LHCN-M2 (cell line): ENCODE measurements at places on chromosomes 16 and 17. TPM values are rescaled to one million over a fixed set of nuclear protein-coding genes. Genes with fewer than 3 reads are reported as not detected.

Gene PRR15L
- not detected in 2 replicates for total RNA-seq

Gene AIPL1
- not detected in 2 replicates for total RNA-seq

Gene KRTAP3-1
- total RNA-seq, result not detected in 2 replicates

Gene ZNF830
- 10.2 and 13.4 TPM in 2 replicates for total RNA-seq

Gene PRSS33
- not detected in 2 replicates for total RNA-seq

GRCh38 chr17:70654706-70655105 lies 485.4 kb downstream of the KCNJ2 start:
- no peak for DNase-seq

- no peak for DNase-seq
These were observed 150.6 kb downstream of the CLEC16A start for GRCh38 chr16:11094857-11095565.

- DNase-seq, result no peak
These were observed 20.6 kb downstream of the ADORA2B start for GRCh38 chr17:15965528-15965927.

Gene TRIM47
- 11.8 and 11.9 TPM in 2 replicates for total RNA-seq

Gene LRRC46
- total RNA-seq, result 0.45 and 1.4 TPM in 2 replicates

Gene MFAP4
- 0.13 and 0.40 TPM in 2 replicates for total RNA-seq

Gene ELMO3
- 1.8 and 1.9 TPM in 2 replicates for total RNA-seq

GRCh38 chr17:76953946-76954345 lies 85.7 kb downstream of the MGAT5B start:
- DNase-seq, result no peak

Gene RAPGEFL1
- total RNA-seq, result 0.98 and 1.6 TPM in 2 replicates

GRCh38 chr16:52271088-52271750 lies 275.7 kb downstream of the TOX3 start:
- DNase-seq, result no peak

- no peak for DNase-seq
These were observed 38.2 kb upstream of the GSE1 start for GRCh38 chr16:85574672-85575475.

Gene DPEP1
- 0.46 TPM in 1 of 2 replicates, not detected in the other for total RNA-seq

- no peak for DNase-seq
These were observed 72.9 kb upstream of the CLEC3A start for GRCh38 chr16:77949445-77949844.

GRCh38 chr17:44209786-44210341 lies 9.6 kb downstream of the UBTF start:
- DNase-seq, result no peak

Gene CTCF
- total RNA-seq, result 30.6 and 36.7 TPM in 2 replicates

GRCh38 chr17:9868552-9868951 lies 36.5 kb downstream of the RCVRN start:
- DNase-seq, result no peak

DNA sequence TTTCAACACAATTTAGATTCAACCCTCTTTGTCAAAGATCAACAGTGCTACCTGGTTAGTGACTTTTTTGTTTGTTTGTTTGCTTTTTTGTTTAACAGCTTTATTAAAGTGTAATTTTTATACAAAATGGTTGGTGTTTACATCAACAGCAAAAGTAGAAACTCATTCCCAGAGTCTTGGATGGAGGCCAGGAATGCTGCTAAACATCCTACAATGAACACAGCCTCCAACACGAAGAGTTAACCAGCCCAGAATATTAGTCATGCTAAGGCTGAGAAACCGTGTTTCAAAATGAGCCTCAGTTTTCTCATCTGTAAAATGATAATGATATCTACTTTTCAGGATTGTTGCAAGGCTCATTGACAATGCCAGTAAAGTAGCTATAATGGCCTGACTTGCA lies 211.0 kb upstream of the MAF start:
- no peak for DNase-seq

DNA sequence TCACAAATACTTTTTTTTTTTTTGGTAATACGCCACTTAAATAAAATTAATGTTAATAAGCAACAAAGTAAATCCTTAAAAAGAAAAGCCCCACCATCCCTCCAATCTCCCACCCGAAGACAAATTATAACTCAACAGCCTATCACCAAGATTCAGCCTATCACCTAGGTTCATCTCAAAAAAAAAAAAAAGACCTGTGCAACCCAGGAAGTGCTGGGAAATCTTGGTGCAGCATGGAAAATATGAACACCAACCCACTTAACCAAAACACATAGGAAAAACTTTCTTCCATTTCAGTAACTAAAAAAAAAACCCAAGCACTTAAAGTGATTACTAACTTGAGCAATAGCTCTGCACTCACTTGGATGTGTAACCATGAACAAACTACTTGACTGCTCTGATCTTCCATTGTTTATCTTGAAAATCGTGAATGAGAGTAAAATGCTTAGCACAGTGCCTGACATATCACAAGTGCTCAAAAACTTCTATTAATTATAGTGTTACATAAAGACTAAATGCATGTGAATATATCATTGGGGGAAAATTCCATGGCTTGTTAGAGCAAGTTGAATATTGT lies 90.4 kb downstream of the STH start:
- no peak for DNase-seq

Gene SALL1
- not detected in 2 replicates for total RNA-seq

- DNase-seq, result no peak
These were observed 138.4 kb downstream of the PHKB start for GRCh38 chr16:47599512-47599911.

DNA sequence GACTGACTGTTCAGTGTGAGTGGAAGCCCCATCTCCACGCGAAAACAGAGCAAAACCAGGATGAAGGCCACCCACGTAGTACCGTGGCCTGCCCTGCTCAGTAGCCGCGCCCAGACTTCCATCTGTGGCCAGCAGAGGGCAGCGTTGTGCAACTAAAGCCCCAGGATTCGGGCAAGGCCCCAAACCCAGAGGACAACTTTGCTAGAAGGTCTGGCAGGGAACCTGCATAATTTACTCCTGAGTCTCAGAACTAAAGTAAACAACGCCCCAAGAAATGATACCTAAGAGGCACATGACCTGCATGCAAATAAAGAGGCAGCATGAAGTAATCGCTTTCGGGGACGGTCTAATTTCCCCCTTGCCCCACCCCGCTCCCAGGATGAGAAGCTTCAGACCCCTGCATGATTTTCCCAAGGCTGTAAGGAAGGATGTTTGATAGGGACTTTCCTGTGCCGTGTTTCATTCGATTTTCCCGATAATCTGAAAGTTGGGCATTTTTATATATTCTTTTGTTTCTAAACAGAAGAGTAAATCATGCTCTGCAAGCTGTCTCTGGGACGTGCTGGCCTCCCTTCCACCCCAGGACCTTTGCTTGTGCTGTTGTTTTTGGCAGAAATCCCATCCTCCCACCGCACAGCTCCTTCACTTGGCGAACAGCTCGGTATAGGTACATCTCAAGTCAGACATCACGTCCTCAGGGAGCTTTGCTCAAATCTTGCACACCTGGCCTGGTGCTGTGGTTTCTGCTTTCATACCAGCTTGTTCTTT lies 18.6 kb downstream of the HSBP1 start:
- DNase-seq, result peak; percentile 61

Gene CENPV
- total RNA-seq, result 7.8 and 9.5 TPM in 2 replicates

GRCh38 chr16:76194616-76195015 lies 82.6 kb upstream of the CNTNAP4 start:
- DNase-seq, result peak; percentile 59

- DNase-seq, result no peak
These were observed 224.1 kb downstream of the GSG1L start for GRCh38 chr16:27839419-27839818.

Gene HSD11B2
- 0.17 and 0.58 TPM in 2 replicates for total RNA-seq

Gene ST3GAL2
- 23.0 and 28.3 TPM in 2 replicates for total RNA-seq

Gene SLC38A7
- total RNA-seq, result 18.8 and 25.1 TPM in 2 replicates

GRCh38 chr16:80824623-80825364 lies 20.4 kb upstream of the CDYL2 start:
- peak; percentile 24 for DNase-seq
